ENCODE measurements at places on chromosomes 5 and 9. TPM values are rescaled to one million over a fixed set of nuclear protein-coding genes. Genes with fewer than 3 reads are reported as not detected.

The ENTPD8 gene
- not detected for total RNA-seq

The ZNF354C gene
- total RNA-seq = 2.9 TPM

GRCh38 chr5:124655921-124656511 is 90.4 kb downstream of the ZNF608 start:
- peaks cover 51% of the 10 kb centered on the region for H3K27me3 ChIP-seq
- H3K4me3 ChIP-seq = no peak overlapping the region
- no peak overlapping the region for H3K27ac ChIP-seq

The HAVCR2 gene
- total RNA-seq = 1.8 TPM

GRCh38 chr9:134215420-134215698 is 51.0 kb upstream of the RNU6ATAC start:
- DNase-seq = no peak
- no peak overlapping the region for H3K4me3 ChIP-seq
- no peaks in the 10 kb centered on the region for H3K4me1 ChIP-seq
- no peaks in the 10 kb centered on the region for H3K36me3 ChIP-seq

DNA sequence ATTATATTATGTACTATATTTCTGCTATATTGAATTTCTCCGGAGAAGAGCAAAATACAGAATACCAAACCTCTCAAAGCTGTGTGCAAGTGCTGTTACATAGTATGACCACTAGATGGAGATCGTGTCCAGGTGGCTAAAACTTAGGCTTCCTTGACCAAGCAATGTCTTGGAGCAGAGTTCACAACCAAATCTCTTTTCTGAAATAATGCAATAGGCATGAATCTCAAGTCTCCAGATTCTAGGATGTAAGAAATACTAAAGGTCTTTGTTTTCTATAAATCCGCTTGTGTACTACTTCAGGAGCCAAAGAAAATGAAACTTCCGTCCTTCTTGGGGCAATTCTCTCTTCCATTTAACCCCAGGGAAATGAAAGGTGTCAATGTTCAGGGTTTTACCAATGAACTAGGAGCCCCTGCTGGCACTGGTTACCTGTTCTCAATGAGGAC is 181.5 kb upstream of the RAI14 start:
- no peaks in the 10 kb centered on the region for H3K36me3 ChIP-seq
- H3K4me3 ChIP-seq = no peak overlapping the region
- DNase-seq = no peak
- H3K4me1 ChIP-seq = no peaks in the 10 kb centered on the region

GRCh38 chr5:109944461-109944860 is 254.7 kb downstream of the MAN2A1 start:
- no peaks in the 10 kb centered on the region for H3K27me3 ChIP-seq
- H3K27ac ChIP-seq = no peak overlapping the region
- H3K36me3 ChIP-seq = no peaks in the 10 kb centered on the region
- peaks cover 7% of the 10 kb centered on the region for H3K4me1 ChIP-seq
- no peak overlapping the region for H3K4me3 ChIP-seq

All from CD4-positive, alpha-beta T cell (primary cell).